Midbrain (tissue), 1 donor: ENCODE measurements at places on chromosomes 7 and 10.

GRCh38 chr10:88253128-88253527, 330.0 kb downstream of the RNLS start:
- no peak for DNase-seq

DNA sequence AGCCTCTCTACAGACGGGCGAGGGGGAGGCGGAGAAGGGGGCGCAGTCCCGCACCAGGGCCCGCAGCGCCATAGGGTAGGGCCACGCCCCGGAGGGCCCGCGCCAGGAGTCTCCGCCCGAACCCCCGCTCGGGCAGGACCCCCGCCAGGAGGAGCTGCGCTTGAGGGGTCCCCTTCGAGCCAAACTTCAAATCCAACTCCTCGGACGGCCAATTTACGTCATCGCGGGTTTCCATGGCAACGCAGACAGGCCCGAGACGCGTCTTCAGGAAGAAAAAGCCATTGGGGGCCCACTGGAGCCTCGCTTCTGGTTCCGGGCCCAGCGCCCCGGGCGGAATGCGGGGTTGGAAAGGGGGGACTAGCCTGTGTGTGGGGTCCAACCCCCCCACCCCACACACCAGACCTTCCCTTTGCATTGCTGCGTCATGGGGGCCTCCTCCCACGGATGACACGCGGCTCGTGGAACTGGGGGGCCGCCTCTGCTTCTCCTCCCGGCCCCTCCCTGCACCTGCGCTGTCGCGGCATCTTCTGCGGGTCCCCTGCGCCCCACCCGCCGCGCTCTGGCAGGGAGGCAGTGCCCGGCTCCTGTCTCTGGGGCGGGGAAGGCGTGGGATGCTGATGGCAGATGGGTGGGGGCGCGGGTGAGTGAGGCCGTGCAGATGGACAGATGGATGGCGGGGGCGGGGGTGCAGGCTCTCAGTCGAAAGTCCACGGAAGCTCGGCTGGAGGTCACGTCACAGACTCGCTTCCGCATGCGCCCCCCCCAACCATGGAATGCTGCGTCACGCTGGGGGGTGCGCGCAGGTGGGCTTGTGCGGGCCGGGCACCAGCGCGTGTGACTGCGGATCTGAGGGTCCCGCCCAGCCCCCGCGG, 1.2 kb downstream of the CALY start:
- no peak for DNase-seq

- DNase-seq: no peak
Observed at GRCh38 chr10:96074776-96075175, 31.4 kb downstream of the CCNJ start.

GRCh38 chr7:63521-64021, 128.8 kb upstream of the FAM20C start:
- no peak for DNase-seq

DNA sequence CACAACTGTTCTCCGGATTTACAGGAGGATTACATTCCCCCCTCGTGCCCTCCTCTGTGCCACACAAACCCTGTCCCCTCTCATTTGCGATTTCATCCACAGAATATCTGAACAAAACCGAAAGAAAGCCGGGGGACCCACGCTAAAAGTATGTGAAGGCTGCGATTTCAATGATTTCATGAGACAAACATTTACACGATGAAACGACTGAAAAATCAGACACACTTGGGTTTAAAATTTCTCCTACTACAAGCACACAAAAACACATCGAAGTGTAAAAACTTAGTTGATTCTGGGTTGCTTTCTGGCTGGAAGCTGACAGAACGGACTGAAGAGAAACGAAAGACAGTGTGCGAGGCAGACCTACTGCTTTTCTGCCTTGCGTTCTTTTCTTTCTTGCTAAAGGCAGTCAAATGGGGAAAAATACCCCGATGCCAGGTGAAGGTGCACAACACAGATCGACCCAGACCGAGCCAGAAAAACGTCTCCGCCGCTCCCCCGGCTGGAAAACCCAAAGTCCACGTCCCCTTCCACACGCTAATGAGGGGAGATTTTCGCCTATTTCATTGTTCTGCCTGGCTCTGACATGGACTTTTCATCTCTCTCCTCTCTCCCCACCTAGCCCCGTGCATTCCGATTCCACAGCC, 1.2 kb downstream of the HIPK2 start:
- no peak for DNase-seq
